Stimulated activated CD8-positive, alpha-beta memory T cell treated with anti-CD3 and anti-CD28 coated beads, Interleukin-7, amount 100 ng/mL, for 24 hours (primary cell): ENCODE measurements at places on chromosomes 5 and 9.

- DNase-seq = no peak
These were observed 573.8 kb upstream of the CDH9 start for GRCh38 chr5:27612161-27612560.

DNA sequence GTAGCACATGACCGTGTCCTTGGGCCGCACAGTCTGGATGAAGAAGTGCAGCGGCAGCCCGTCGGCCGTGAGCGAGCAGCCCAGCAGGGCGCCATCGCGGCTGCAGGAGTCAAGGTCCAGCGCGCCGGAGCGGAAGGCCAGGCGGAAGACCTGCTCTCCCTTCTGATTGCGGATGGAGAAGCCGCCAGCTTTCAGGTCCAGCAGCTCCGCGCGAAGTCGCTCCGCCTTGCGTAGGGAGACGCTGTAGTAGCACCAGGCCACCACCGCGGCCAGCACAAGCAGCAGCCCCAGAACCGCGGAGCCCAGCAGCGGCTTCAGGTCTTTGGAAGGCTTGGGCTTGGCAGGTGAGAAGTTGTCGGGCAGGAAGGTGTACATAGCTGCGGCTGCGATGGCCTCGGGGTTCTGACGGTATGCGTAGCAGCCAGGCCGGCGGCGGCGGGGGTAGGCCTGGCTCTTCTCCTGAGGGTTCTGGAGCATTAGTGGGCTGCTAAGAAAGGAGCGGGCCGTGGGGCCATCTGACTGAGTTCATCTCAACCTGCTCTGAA, 4.2 kb downstream of the MYORG start:
- DNase-seq = no peak

DNA sequence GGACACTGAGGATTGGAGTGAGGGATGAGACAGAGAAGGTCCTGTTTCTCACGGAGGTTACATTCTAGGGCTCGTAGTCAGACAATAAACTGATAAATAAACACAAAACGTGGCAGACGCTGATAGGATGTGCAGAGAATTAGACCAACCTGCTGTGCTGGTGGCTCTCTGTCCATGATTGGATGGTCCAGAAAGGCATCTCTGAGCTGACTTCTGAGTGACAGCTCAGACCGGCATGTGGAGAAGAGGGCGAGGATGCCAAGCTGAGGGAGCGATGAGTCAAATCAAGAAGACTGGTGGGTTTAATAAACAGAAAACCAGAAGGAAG, 132.3 kb upstream of the TAF11L2 start:
- no peak for DNase-seq

GRCh38 chr5:68033029-68033428, 182.5 kb upstream of the PIK3R1 start:
- no peak for DNase-seq

GRCh38 chr5:126576974-126577373, 18.0 kb downstream of the ALDH7A1 start:
- DNase-seq = no peak

DNA sequence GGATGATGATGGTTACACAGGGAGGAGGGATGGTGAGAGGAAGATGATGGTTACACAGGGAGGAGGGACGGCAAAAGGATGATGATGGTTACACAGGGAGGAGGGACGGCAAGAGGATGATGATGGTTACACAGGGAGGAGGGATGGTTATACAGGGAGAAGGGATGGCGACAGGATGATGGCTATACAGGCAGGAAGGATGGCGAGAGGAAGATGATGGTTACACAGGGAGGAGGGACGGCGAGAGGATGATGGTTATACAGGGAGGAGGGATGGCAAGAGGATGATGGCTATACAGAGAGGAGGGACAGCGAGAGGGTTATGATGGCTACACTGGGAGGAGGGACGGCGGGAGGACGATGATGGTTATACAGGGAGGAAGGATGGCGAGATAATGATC, 64.1 kb upstream of the FCN1 start:
- no peak for DNase-seq

- no peak for DNase-seq
These were observed 167.9 kb upstream of the ACTBL2 start for GRCh38 chr5:57650360-57651069.

DNA sequence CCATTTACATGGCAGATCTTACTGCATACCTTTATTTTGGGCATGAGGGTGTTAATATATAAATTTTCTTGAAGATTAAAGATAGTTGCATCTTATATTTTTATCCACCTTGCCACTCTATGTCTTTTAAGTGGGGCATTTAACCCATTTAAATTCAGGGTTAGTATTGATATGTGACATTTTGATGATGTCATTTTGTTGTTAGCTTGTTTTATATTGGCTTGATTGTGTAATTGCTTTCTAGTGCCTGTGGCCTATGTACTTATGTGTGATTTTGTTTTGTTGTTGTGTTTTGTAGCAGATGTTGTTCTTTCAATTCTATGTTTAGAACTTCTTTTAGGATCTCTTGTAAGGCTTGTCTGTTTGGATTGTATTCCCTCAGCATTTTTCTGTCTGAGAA, 939.9 kb upstream of the CDH9 start:
- DNase-seq = no peak

DNA sequence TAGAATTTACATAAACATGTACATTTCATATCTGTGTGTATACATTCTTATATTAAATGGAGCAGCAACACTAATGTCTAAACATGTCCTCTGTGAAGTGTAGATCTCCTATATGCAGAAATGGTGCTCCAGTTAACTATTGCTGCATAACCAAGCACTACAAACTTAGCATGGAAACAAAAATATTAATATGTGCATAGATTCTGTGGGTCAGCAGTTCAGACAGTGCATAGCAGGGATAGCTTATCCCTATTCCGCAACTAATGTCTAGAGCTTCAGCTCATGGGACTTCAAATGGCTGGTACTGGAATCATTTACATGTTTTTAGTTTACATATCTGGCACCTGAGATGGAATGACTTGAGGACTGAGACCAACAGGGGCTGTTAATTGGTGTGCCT, 652.1 kb downstream of the TLE4 start:
- no peak for DNase-seq

- no peak for DNase-seq
These were observed 1.8 kb upstream of the EGR1 start for GRCh38 chr5:138463419-138464007.

GRCh38 chr5:143431789-143432188, 28.3 kb upstream of the NR3C1 start:
- DNase-seq = no peak

GRCh38 chr5:93610581-93611272, 27.7 kb downstream of the NR2F1 start:
- no peak for DNase-seq

GRCh38 chr5:119318256-119318894, 37.4 kb upstream of the TNFAIP8 start:
- no peak for DNase-seq
